ENCODE measurements at places on chromosomes 12 and 14. TPM values are rescaled to one million over a fixed set of nuclear protein-coding genes. Genes with fewer than 3 reads are reported as not detected.

FZD10 gene
- total RNA-seq: 4.9 TPM

RPL10L gene
- total RNA-seq: 0.38 TPM

ERBB3 gene
- total RNA-seq: 4.9 TPM

HNF1A gene
- 0.19 TPM for total RNA-seq

GARIN6 gene
- total RNA-seq: not detected

FGF23 gene
- total RNA-seq: 0.46 TPM

TAS2R8 gene
- 0.43 TPM for total RNA-seq

CIROP gene
- 0.19 TPM for total RNA-seq

BHLHE41 gene
- total RNA-seq: 42.1 TPM

TCL1A gene
- not detected for total RNA-seq

PLCZ1 gene
- total RNA-seq: not detected

ANKS1B gene
- 45.6 TPM for total RNA-seq

FAM181A gene
- total RNA-seq: 10.7 TPM

MYH6 gene
- total RNA-seq: not detected

NPAS3 gene
- total RNA-seq: 20.9 TPM

Measured in motor neuron (in vitro differentiated cells).